NCI-H1694 treated with DMSO at 0.1 percent for 48 hours (cell line): ENCODE measurements at places on chromosomes 6 and 20.

DNA sequence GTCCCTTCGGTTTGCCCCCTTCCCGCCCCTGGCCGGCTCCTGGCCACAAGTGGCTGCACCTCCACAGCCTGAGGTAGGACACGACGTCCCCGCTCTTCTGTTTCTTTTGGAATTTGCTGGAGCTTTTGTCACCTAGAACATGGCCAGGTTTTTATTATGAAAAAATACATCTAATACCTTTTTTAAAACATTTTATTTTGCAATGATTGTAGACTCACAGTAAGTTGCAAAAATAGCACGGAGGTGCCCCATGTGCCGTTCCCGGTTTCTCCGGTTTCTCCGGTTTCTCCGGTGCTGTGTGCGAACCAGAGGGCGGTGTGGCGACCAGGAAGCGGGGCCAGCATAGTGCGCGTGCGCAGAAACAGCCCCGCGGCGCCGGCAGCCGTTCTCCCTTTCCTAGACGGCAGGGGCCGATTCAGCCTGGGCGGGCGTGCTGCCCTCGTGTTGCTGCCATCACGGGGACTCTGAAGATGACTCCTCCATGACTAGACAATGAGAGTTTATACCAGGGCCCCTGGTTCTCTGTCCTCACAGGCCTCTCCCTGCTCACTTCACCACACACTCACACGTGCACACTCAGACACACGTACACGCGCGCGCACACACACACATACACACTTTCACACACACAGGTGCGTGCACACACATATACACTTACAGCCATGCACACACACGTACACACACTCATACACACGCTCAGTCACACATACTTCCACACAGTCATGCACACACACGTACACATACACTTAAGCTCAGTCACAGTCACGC lies 102.1 kb downstream of the TMEM242 start:
- no peak for DNase-seq

DNA sequence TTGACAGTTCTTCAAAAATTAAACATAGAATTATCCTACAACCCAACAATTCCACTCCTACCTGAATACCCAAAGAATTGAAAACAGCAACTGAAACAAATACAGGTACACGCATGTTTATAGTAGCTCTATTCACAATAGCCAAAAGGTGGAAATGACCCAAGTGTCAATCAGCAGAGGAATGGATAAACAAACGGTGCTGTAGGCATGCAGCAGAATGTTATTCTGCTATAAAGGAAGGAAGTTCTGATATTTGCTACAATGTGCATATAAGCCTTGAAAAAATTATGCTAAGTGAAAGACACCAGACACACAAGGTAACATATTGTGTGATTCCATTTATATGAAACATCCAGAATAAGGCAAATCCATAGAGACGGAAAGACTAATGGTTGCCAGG lies 38.5 kb upstream of the PRELID3B start:
- no peak for DNase-seq

GRCh38 chr6:7960141-7960540 lies 49.6 kb upstream of the TXNDC5 start:
- no peak for DNase-seq

- no peak for DNase-seq
These were observed 185.0 kb downstream of the ANKRD60 start for GRCh38 chr20:58043236-58044140.

DNA sequence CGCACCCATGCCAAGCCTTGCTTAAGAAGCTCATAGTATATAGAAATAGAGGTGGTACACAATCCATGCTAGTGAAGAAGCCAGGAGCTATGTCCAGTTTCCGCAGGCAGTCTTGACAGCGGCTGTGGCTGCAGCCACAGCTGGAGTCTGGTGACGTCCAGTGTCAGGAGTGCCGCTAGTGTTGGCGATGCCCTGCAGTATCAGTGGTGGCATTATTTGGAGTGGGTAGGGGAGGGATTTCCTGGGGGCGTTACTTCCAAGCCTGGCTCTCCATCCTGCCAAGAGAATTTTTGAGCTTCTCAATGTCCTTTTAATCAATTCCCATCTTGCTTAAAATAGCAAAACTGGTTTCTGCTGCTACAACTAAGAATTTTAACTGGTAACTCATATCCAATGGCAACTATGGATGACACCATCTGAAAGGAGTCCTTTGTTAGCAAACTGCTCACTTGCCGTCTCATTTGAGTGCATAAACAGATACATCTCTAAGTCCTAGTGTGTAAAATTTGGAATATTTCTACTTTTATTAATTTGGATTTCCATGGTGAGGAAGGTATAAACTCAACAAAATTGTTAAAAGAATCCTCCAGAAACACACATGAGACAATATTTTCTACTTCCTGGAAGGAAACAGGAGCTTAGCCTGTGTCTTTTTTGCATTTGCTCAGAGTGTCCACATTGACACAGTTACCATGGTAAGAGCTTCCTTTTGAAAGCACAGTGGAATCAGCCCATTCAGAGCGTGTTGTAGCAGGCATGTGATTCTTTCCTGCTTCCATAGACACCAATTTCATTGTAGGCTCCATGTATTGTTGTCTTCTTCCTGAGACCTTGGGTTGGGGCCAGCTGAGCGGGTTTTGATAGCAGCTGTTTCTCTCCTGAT lies 44.6 kb upstream of the PXDC1 start:
- no peak for DNase-seq

GRCh38 chr6:80940976-80941375 lies 811.5 kb downstream of the TENT5A start:
- DNase-seq: no peak

DNA sequence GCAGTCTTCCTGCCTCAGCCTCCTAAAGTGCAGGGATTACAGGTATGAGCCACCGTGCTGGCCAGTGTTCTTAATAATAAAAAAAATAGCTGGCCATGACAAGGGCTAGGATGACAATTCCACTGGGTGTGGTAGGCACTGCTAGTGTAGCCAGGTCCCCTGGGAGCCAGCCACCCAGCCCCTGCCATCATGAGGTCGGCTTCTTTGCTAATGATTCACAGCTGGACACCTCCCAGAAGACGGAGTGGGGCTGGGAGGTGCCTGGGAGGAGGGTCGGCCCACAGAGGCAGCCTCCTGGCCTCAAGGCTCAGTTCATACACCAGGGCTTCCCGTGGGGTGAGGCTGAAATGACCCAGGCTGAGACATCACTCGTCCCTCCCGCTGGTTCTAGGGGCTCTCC lies 230.4 kb downstream of the TAF4 start:
- no peak for DNase-seq

DNA sequence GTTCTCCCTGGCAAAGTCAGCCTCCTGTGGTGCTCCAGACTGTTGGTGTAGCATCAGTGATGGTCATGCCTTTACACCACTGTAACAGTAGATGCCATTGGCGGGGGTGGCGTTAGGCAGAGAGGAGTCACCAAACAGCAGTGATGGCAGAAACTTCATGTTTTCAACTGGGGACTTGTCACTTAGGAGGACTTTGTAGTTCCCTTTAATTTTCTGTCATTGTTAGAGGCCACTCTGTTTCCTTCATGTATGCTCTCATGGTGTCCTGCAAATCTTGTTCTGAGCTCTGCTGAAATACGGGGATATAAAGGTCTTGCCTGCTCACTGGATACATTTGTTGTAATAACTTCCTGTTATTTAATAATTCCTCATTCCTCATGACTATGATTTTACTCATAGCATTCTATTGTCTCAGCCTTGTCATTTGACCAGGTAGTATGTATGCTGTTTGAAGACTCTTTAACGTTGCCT lies 4.6 kb downstream of the MAP3K4 start:
- no peak for DNase-seq

- DNase-seq: no peak
These were observed 45.6 kb downstream of the ADGRF5 start for GRCh38 chr6:46876126-46876525.

GRCh38 chr6:121439926-121440325 lies 4.5 kb downstream of the GJA1 start:
- no peak for DNase-seq
